ENCODE measurements at places on chromosomes 7 and 10.
A peak's percentile ranks its signal among the peaks of the same experiment; 100 is the strongest.

- no peak for DNase-seq
Observed at GRCh38 chr7:1459920-1460820, 900 bp upstream of the MICALL2 start.

DNA sequence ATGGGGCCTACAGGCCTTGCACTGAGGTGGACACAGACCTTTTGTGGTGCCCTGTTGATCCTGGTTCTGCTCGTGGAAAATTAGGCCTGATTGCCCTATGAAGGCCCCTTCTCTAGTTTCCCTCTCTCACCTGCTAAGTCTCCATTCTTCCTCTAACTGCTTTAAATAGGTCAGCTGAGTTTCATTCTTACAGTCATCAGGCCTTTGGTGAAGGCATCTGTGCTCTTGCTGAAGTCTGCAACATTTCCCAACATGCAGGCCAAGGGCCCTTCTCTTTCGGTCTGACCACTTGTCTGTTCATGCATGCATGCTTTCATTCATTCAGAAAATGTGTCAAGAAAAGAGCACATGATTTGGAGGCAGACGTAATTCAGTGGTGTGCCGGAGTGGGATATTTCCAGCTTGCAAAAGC lies 244.0 kb downstream of the BUB3 start:
- no peak for DNase-seq

GRCh38 chr7:151754142-151754590 lies 122.7 kb downstream of the PRKAG2 start:
- peak; percentile 91 for DNase-seq

DNA sequence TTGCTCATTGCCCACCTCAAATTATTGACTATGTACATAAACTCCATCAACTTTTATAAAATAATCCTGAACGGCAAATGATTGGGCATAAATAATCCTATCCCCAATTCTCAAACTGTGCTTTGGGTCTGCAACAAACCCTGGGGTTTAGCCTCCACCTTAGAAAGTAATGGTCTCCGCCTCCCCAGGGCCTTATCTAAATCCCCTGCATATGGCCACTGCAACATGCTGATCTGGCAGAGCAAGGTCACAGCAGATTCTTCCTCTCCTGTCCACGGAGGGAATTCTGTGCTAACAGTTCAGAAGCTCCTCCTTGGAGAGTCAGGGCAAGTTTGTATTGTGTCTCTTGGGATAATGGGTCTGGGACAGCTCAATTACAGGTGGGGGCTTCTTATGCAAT lies 18.4 kb downstream of the FXYD4 start:
- no peak for DNase-seq

GRCh38 chr10:51319173-51319435 lies 244.8 kb downstream of the PRKG1 start:
- no peak for DNase-seq
